Motor neuron (in vitro differentiated cells): ENCODE measurements at places on chromosomes 12 and 14.

DNA sequence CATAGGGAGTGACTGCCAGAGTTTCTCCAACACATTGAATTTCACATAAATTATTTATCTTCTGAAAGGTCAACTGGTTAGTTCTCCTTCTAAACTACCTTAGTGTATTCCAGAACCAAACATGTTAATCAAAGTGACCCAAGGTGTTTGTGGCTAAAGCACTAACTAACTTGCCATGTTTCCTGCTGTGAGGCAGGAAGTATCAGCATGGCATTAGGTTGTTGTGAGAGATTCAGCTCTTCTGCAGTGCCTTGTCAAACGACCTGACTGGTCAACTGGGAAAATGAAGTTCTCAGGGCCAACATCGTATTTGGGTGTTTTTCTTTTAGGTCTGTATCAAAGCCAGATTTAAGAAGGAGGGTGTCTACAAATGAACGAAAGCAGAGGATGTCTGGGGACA lies 448.1 kb downstream of the APAF1 start:
- no peak for ATAC-seq

- ATAC-seq: no peak
These were observed 42.4 kb upstream of the EMP1 start for GRCh38 chr12:13154027-13154538.

GRCh38 chr14:104395276-104395675 lies 184.3 kb upstream of the C14orf180 start:
- ATAC-seq: no peak

- no peak for ATAC-seq
These were observed 1.2 kb upstream of the KRT4 start for GRCh38 chr12:52815161-52815560.

- no peak for ATAC-seq
These were observed 36.0 kb downstream of the SCARB1 start for GRCh38 chr12:124827588-124828184.

GRCh38 chr12:6074979-6075585 lies 49.4 kb downstream of the VWF start:
- ATAC-seq: peak; percentile 14

GRCh38 chr14:105093038-105093430 lies 27.8 kb upstream of the GPR132 start:
- ATAC-seq: peak; percentile 59

GRCh38 chr12:102756530-102756929 lies 160.5 kb downstream of the PAH start:
- no peak for ATAC-seq

GRCh38 chr14:61644834-61645233 lies 50.5 kb upstream of the HIF1A start:
- ATAC-seq: no peak

DNA sequence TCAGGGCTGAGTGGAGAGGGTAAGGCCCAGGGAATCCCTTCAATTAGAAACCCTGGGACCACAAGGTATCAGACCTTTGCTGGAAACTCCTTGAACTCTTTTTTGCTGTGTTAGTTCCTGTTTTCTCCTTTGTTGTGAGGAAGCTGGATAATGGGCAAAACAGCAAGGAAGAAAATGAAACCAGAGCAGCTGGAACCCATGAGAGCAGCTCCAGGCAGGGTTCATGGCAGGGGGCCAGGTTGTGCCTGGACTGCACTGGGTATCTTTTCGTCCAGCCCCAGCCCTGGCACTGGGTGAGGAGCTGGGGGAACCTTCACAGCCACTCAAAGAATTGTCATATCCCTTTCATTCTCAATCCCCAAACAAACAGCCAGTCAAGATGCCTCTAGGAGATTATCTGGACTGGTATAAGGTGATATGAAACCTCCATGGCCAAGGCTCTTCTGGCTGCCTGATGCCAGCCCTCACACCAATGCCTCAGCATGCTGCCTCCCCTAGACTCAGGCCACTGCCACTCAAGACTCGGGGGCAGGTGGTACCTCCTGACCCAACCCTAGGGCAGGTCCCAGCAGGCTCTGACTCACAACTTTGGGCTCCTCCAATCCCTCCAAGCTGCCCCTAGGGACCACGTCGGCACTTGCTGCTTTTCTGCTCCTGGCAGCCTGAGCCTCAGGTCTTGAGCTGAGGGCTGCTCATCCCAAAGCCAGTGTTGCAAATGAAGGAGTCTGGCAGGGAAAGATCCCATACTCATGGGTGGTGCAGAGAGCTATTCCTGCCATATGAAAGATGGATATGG lies 16.5 kb downstream of the FAM186B start:
- no peak for ATAC-seq

DNA sequence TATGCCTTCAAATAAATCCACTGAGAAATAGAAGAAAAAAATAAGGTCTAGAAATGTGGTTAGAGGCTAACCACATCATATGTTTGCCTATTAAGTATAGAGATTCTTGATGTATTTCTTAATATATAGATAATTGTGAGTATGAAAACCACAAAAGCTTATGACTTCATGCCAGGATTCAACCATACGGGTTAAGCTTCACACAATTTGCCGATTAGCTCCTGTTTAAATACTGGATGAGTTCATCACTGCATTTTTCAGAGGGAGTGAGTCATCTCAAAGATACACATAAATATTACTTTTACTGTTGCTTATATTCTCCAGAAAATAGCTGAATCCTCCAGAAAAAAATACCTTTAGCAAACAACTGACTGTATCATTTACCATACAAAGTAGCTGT lies 79.6 kb downstream of the RPL10L start:
- ATAC-seq: no peak

GRCh38 chr12:12032260-12032791 lies 38.4 kb upstream of the BCL2L14 start:
- no peak for ATAC-seq

DNA sequence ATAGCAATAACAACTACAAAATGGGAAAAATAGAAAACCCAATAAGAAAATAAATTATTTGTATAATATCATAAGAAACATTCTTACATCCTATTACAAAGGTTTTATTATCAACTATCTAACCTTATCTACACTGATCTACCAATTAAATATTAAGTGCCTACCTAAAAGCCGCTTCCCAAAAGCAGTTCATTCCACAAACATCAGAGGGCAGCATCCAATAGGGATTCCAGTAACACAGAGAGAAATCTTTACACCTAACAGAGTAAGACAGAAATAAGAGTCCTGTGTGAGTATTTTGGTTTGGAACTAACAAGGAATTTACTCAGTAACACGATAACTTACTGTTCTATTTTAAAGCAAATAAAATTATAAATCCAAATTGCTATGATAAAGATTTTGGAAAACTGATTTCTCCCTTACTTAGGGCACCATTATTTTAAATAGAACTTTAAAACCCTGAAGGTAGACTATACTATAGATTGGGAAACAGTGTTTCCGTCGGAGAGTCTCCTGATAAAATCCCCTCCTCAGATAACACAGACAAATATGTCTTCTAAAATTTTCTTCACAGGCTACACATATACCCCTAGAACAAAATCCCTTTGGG lies 15.0 kb downstream of the GXYLT1 start:
- no peak for ATAC-seq

GRCh38 chr12:118625050-118625675 lies 248.8 kb downstream of the SUDS3 start:
- ATAC-seq: no peak
